ENCODE measurements at places on chromosomes 13 and 19.

DNA sequence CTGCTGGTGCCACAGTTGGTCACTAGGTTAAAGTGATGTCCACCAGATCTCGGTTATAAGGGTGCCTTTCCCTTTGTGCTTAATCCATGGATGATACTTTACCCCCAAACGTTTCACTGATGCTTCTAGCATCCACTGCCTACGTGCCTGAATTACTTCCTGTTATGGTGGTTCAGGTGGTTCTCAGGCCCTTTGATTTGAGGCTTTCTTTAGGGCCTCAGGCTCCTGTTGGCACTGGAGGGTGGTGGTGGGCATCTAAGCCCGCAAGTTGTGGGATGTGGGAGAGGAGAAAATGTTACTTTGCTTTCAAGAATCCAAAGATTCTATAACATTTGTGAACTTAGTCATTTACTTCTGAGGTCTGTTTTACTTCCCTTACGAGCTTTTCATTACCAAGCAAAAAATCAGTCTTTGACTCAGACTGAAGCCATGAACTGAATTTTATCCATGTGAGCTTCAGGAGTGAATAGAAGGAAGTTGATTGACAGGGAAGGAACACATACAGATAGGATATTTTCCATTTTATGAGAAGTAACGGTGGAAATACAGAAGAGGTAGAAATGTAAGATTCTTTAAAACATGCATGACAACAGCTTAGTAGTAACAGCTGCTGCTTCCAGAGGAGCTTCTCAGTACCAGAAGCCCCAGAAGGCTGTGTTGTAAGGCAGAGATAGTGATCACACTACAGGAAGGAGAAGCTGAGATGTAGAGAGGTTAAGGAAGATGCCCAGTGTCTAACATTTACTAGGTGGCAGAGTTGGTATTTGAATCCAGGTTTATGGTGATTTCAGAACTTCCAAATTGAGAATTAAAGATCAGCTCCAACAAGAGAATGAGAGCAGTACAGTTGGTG, 65.0 kb downstream of the ARHGEF7 start:
- DNase-seq = no peak

DNA sequence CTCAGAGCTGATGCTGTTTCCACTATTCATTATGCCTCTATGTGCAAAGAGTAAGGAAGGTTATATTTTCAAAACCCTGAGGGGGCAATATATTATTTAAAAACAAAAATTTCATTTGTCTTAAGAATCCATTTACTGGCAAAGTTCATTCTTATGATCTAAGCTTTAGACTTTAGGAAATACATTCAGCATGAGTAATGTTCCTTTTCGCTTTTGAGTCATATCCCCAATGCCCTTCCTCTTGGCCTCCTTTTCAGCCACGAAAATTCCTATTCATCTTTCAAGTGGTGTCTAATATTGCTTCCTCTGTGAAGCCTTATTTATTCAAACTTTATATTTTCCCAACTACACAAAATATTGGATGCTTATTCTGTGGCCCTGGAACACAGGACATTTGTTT, 1317.0 kb downstream of the PCDH9 start:
- no peak for DNase-seq

DNA sequence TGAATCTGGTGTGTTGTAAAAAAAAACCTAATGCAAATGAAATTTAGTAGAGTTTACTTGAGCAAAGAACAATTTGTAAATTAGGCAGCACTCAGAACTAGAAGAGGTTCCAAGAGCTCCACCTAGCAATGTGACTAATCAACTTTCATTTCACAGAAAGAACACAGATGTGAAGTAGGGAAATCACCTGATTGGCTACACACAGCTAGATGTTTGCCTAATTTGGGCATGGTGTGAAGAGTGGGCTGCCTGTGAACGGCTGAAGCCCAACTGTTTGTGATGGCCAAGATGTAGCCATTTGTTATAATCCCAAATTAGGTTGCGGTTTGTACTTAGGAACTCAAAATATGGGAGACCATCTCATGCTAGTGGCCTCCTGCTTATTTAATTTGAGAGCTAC, 724.4 kb upstream of the SLITRK5 start:
- DNase-seq = no peak

GRCh38 chr13:106056851-106057250, 478.6 kb downstream of the EFNB2 start:
- DNase-seq = no peak

DNA sequence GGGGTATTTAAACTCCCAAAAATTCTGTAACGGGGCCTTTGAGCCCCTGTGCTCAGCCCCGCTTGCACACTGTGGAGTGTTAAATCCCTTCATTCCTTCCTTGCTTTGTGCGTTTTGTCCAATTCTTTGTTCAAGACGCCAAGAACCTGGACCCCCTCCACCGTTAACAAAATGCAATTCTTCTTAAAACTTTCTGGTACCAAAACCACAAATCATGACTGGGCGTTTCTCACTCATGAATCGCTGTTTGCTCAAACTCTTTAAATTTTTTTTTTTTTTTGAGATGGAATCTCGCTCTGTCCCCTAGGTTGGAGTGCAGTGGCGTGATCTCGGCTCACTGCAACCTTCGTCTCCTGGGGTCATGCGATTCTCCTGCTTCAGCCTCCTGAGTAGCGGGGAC, 881 bp downstream of the ZNF20 start:
- DNase-seq = no peak

DNA sequence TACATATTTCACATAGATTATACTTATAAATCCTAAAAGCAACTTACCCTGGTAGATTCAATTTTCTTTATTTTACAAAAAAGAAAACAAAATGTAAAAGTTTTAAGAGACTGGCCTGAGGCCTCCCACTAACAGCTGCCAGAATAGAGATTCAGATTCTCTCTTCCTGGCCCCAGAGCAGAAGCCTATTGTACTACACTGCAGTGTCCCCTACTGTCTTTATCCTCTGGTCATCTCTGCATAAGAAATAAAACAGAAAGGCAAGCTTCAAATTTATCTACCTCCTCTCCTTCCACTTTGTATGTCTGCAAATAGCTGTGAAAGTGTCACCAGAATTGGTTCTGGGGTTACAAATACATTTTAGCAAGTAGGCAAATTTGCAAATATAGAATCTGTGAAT, 1004.1 kb upstream of the PCDH9 start:
- DNase-seq = no peak

DNA sequence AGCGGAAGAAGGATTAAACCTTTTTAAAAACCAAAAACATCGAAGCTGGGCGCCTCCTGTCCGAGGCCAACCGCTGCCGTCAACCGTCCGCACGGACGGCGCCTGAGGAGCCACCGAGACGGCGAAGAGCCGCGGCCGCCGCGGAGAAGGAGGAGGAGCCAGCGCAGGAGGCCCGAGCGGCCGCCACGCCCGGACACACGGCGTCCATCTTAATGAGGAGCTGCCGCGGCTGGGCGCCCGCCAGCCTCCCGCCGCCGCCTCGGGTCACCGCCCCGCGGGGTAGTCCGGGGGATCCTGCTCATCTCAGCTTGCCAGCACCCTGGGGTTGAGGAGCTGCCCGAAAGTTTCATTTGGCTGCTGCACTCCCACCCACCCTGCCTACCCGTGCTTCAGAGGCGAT, 10.6 kb downstream of the ZSCAN1 start:
- DNase-seq = no peak

DNA sequence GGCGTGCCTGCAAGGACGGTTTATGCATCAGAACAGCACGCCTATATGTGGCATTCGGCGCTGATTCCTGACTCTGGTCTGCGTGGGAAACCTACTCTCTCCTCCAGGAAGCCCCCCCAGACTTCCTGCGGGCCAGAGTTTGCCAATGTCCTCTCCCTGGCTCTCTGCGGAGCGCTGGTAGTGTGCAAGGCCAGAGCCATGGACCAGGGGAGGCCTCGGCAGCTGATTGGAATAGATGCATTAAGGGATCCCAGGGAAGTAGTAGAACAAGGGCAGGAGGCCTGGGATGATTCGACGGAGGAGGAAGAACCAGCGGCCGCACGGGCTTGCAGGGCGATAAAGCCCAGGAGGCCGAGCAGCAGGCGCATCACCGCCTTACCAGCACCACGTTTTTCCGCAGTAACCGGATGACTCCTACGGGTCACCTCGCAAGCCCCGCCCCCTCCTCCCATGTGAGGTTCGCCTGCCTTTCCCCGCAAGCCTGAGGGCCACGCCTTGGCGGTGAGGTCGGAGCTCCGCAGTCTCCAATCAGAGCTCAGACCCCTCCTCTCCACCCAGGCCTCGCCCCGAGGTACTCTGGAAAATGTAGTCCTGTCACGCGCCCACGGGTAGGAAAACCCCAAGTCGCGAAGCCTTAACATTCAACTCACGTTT, 5.0 kb downstream of the CLEC11A start:
- DNase-seq = peak; percentile 98

- DNase-seq = no peak
These were observed 391.7 kb upstream of the HTR2A start for GRCh38 chr13:47288546-47288945.

GRCh38 chr13:39913928-39914327, 258.5 kb downstream of the COG6 start:
- no peak for DNase-seq

DNA sequence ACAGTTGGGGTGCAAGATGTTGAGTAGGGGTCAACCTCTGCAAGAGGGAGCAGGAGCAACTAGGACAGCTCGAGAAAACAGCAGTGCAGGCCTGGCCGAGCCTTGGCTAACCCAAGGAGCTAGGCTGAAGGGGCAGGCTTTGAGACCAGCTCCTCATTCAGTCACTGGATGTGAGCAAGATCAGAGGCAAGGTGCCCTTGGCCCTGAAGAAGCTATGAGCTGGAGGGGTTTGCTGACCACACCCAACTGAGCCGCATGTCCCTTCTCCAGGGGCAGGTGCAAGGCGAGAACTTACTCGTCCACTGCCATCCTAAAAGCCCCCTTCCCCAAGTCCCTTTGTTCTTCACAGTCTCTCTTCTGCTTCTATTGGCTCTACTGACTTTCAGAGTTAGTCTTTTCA, 126.1 kb upstream of the UBL3 start:
- no peak for DNase-seq

DNA sequence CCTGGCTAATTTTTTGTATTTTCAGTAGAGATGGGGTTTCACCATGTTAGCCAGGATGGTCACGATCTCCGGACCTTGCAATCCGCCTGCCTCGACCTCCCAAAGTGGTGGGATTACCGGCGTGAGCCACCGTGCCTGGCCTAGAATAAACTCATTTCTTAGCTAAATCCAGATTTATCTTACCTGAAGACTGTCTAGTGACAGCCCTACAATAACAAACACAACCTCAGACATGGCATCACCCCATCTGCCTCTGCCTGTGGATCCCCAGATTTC, 5.0 kb downstream of the ZNF44 start:
- DNase-seq = no peak

DNA sequence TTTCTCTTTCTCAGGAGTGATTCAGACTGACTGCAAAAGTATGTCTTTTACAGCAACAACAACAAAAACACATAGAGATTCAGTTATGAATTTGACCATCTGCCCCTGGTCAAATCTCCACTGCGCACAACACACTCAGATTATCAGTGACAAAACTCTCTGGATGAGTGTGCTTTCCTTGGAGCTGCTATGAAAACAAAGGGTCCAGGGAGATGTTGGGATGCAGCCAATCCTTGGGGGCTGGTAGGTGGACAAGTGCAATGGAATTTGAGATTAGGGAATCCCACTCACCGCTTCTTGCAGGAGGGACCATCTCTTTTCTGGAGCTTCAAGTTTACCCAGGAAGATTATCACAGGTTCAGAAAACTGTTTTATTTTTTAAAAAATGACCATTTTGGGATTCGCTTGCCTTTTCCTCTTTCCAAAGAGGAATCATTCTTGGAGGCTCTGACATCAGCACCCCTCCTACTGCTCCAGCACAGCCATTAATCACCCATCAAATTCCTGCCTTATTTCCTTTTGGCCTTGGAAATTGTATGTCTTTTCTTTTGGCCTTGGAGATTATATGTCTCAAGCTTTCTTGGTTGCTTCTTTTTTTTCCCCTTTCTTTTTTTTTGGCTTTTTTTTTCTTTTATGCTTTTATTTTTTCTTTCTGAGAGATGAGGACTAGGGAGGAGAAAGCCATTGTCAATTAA, 311.8 kb downstream of the TSHZ3 start:
- no peak for DNase-seq
